Putamen (tissue), 1 donor: ENCODE measurements at places on chromosomes 2 and 18.
A peak's percentile ranks its signal among the peaks of the same experiment; 100 is the strongest.

GRCh38 chr2:208266936-208267335 is 881 bp downstream of the PIKFYVE start:
- DNase-seq: no peak

GRCh38 chr2:159936471-159936870 is 125.9 kb downstream of the PLA2R1 start:
- no peak for DNase-seq

DNA sequence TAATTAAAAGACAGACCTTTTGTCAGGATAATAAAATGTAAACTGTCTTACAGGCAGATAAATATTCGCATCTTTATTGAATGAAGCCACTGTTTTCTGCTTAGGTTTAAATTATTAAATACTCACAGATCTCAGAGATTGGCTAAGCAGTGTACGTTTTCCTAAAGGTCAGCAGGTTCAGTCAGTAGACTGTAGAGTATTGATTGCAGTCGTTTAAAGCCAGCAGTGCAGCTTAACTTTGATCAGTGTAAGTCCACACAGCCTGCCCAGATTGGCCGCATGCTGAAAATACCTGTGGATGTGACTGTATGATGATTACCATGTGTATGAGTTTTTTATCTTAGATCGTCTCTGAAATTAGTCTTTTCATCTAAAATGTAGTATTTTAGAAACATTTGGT is 42.3 kb downstream of the ATP9B start:
- DNase-seq: no peak

DNA sequence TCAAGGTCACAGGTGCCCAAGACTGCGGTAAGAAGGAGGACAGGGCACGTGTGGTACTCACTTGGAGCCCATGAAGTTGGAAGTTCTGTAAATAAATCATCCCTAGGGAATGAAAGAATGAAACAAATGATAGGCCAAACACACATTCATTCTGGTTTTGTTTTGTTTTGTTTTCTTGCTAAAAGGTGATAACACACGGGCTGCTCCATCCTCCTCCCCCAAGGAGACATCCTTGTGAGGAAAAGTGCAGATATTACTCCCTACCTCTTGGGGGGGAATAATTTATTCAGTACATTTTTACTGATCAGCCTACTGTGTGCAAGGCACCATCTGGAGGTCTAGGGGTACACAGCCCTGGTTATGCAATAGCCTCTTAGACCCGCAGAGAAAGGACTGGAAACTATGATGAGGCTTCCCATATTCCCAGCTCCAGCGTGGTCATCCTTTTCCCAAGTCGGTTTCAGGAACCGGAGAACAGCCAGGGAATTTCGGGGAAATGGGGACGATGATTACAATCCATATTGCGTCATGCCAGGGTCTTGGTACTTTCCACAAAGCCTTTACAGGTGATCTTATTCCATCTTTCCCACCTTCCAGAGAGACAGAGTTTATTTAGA is 6.3 kb downstream of the RAX start:
- no peak for DNase-seq

- DNase-seq: no peak
Observed at GRCh38 chr18:46148810-46149209, 44.6 kb downstream of the HAUS1 start.

- DNase-seq: no peak
Observed at GRCh38 chr2:8472545-8473323, 209.1 kb upstream of the ID2 start.

DNA sequence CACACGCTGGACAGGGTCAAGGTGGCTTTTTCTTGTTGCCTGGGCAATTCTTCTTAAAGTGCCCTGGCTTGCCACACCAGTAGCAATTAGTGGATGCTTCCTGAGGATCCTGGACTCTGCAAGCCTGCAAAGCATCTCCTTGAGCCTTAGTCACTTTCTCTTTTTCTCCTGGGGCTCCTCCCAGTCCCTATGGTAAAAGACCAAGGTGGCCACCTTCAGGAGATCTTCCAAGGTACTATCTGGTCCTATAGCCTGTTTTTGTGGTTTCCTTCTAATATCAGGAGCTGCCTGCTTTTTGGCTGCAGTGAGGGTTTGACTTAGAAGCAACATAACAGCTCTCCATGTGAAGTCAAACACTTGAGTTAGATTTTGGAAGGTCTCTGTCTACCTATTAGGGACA is 33.3 kb upstream of the GMCL1 start:
- DNase-seq: no peak

DNA sequence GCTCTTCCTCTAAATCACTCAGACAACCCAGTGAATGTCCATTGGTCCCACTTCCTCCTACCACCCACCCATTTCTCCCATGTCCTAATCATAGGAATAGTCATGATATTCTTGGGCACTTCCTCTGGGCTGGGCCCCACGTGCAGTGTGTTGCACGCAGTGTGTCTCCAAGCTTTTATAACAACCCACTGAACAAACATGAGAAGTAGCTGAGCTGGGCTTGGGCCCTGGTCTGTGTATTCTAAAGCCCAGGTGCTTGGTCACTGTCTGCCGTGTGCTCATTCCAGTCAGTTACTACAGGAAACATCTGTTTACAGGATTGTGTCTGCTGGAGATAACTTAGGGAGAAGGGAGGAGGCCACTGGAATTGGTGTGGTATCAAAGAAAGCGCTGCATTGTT is 64.2 kb upstream of the THOC1 start:
- DNase-seq: no peak

GRCh38 chr2:66201242-66201641 is 233.7 kb upstream of the MEIS1 start:
- no peak for DNase-seq

GRCh38 chr2:236641051-236641726 is 71.6 kb downstream of the ACKR3 start:
- no peak for DNase-seq

DNA sequence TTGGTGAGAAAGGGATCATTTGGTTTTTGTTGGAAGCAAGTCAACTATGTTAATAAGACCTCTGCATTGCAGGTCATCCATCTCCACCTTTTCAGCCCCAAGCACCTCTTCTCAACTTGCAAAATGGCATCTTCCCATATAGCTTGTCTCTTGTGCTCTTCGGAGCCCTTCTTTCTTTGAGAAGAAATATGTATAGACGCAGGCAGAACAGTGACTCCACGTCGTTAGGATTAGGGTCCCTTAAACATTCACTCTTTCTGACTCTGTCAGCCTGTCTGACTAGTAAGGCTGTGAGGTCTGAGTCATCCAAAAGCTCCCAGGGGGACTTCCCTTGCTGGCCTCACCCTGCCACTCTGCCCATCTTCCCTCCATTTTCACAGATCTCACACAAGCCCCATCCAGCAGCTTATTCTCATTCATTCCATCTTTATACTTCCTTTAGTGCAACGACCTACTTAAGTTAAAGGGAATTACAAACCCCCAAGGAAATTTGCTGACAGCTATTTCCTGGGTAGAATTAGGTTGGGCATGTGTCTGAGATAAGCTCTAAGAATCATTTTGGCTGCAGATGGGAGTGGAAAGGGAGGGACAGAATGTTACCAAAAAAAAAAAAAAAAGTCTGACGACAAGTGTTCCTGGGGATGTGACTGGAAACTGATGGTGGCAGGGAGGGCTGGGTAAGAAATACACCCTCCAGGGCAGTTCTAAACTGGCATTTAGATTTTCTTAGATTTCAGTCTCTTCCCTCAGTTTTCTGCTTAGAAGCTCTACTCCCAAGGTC is 37.7 kb upstream of the MEX3C start:
- no peak for DNase-seq

GRCh38 chr2:27024188-27024587 is 8.6 kb upstream of the TMEM214 start:
- no peak for DNase-seq

DNA sequence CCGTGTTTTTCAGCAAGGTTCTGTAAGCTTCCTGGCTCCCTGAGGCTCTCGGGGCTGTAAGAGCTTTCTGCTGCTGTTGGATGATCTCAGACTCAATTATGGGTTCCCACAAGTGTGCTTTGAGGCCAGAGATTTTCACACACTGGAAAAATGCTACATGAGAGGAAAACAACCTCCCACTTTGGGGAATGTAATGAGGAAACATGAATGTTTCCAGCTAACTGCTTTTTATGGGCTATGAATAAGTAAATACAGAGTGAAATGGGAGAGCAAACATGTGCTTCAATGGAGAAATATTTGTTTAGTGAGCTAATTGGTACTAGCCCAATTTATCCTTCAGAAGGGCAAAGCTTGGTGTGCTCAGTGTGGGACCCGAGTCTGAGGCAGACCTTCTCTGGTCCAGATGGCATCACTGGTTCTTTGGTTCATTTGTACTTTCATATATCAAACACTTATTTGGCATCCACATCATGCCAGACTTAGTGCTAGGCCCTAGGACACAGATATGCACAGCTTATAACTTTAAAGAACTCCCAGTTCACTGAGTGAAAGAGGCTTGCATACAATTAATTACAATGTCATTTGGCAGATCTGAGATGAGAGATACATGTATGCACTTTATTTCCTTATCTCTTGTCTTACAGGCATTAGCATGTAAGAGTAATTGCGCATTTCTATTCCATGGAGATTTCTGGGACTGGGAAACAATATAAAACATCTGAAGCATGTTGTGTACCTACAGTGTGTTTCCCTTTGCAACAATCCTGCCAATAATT is 248.8 kb downstream of the RDH14 start:
- no peak for DNase-seq

GRCh38 chr2:191869781-191870180 is 22.9 kb upstream of the CAVIN2 start:
- no peak for DNase-seq

DNA sequence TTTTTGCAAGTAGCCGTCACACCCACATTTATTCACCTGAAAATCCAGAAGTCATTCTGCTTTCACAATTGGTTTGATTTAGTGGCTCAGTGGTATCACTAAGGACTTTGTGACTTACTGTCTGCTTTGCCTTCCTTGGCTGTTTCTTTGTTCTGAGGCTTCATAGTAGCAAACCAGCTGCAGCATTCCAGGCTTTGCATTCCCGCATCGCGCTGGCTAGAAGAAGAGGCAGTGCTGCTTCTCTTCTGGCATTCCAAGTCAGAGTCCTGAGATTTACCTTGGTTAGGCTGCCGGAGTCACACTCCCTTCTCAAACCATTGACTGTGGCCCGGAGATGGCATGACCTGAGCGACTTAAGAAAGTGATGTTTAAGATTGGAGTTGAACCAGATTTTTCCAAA is 35.1 kb downstream of the MYO1B start:
- no peak for DNase-seq

- DNase-seq: no peak
Observed at GRCh38 chr18:79687806-79688205, 8.2 kb downstream of the CTDP1 start.

DNA sequence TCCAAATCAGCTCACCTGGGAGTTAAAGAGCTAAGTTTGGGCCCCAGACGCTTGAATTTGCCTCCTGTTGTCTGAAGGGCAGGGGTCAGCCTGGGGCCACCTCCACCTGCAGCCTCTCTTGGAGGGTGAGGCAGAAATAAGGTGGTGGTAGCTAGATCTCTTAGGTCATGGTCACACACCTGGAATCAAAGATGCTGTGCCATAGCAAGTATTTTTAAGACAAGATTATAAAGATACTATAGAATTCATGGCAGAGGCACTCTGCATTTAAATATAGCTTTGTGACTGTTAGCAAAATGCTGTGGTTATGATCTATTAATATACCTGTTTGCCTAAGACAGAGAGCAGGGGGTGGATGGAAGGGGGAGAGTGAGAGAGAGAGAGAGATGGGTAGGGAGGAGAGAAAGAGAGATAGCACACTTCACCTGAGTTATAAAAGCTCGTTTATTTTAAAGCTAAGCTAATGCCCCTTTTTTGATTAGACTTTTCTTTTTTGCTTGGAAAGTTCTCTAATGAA is 242.7 kb downstream of the TMEM182 start:
- DNase-seq: peak; percentile 38

DNA sequence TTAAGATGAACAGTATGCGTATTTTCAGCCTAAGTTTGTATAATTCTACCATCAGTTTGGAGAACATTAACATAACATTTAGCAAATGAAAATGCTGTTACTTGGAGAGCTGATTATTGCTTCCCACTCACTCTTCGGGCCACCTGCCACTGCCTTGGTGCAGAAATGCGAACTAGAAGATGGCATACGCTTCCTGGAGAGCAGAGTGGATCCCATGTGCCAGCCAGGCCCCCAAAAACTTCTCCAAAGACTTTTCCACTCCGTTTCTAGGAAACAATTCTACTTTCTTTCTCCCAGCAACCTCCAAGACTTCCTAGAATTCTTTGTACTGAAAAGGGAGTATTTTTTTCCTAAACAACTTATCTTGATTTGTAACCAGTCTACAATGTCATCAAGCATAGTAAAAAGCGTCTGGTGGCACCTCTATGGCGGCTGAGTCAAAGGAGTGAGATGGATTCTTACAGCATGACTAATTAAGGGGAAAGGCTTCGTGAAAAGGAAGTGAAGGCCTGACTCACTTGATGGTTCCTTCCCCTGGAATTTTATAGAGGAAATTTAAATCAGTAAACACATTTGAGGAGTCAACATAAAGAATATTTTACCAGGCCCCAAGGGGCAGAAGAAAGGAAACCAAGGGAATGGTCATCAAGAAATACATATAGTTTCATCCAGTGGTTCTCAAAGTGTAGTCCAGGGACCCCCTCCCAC is 36.6 kb downstream of the FEZ2 start:
- no peak for DNase-seq

DNA sequence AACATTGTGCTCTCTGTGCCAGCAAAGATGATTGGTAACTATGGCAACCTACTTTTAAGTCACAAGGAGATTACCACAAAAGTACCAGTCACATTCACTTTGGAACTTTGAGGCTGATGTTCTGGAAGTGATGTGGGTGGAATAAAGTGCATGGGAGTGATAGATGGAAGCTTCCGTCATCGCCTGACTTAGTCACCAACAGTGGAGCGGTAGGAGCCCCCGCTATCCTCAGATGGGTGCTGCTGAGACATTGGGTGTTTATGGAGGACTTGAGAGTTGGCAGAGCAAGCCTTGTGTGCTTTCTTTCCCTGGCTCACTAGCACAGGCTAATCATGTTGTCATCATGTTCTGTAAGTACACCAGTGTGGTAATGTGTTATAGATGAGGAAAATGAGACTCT is 4.6 kb downstream of the PPP1R7 start:
- DNase-seq: peak; percentile 88

GRCh38 chr2:130798472-130799218 is 38.1 kb upstream of the ARHGEF4 start:
- DNase-seq: no peak

DNA sequence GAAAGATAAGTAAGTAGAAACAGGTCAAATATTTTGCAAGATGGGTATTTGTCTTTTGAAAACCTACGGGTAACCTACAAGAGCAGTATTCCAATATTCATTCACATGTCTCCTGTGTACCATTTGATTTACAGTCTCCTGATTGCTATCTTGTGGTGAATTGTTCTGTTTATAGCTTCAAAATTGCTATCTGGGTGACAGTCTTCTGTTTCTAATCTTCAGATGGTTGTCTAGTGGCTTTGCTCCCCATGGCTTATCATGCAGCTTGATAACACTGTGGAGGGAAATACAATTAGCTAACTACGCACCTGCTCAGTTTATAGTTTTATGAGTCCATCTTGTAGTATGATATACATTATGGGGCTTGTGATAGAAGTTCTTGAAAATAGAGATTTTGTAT is 816.8 kb downstream of the CPS1 start:
- no peak for DNase-seq

DNA sequence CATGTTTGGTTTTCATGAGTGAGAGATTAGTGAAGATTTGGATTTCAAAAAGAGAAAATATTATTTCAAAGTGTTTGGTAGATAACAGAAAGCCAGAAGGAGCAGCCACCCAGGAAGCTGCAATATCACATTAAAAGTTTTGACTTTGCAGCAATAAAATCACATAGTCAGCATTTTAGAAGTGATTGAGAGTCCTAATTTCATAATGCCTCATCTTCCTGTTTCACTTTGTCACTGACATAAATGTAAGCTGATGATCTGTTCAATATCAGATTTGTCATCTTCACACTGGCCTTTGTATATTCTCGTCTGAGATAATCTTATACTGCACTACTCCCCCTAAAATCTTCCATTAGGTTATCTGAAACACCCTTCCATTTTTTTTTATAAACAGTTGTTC is 690.5 kb downstream of the ADCYAP1 start:
- no peak for DNase-seq
